ENCODE measurements at places on chromosomes 6 and 20.

DNA sequence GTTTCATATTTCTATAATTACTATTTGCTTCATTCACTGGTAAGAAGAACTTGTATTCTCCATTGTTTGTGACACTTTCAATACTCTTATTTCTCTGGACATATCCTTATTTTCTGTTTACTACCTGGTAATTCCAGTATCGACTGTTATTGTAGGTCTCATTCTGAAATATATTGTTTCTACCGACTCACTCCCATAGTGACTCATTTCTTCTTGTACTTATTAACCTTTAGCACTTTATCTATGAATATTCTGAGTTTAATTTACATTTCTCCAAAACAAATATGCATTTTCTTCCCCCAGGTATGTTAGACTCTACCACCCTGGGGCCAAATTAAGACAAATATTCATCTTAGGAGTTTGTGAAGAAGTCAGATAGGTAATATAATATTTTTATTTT, 164.5 kb upstream of the BTBD3 start:
- no peak for DNase-seq

DNA sequence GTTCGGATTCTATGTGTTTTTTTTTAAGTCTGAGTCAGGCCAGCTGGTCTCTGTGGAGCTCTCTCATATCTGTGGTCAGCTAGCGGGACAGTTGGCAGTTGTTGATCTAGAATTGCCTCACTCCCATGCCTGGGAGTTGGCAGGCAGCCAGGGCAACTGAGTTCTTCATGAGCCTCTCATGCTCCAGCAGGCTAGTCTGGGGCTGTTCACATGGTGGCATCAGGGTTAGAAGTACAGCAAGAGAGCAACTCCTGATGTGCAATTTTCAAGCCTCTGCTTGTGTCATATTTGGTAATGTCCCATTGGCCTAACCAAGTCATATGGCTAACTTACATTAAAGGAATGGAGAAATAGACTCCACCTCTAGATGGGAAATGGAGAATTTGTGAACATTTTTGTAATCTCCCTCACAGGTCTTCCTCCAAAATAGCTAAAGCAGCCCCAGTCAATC, 6.7 kb upstream of the IFT52 start:
- DNase-seq: no peak

DNA sequence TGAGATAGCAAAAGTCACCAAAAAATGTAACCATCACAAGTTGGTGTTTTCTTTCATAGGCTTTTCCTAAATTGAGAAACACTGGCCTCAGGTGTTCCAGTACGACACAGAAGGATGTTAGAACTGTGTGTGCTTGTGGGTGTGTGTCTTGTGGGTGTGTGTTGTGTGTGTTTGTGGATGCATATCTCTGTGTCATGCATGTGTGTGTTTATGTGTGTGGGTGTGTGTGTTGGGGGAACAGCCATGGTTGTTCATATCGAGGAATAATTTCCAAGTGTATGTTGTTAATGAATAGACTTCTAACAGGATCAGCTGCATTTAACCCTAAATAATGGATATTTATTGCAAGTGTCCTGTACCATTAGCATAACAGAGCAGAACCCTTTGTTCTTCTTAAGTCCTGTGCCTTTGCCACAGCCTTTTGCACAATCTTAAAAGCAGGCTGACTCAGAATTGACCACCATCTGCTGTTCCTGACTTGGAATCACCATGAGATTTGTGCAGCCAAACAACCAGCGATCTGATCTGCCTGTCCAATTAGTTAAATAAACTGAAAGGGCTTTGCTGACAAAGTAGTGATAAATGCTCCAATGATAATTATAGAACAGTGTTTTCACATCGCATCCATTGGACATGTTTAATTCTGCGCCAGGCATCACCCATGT, 7.6 kb downstream of the CD93 start:
- peak; percentile 63 for DNase-seq

DNA sequence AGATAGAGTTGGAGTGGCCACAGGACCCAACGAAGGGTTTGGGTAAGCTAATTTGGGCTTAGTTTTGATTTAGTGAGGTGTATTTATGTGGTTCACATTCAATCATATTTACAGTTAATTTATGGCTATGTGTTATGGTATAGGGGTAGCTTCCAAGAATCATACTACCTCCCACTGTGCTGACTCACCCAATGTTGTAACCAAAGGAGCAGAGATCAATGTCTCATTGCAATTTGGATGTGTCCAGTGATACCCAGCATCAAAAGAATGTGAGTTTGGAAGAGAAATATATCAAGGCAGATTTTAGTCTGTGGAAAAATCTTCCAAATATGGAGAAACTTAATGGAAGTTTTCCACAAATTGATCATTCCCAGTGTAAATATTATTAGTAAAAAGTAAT, 25.3 kb upstream of the SMIM8 start:
- no peak for DNase-seq

- no peak for DNase-seq
Measured at GRCh38 chr6:16420715-16421461, 182.5 kb downstream of the GMPR start.

DNA sequence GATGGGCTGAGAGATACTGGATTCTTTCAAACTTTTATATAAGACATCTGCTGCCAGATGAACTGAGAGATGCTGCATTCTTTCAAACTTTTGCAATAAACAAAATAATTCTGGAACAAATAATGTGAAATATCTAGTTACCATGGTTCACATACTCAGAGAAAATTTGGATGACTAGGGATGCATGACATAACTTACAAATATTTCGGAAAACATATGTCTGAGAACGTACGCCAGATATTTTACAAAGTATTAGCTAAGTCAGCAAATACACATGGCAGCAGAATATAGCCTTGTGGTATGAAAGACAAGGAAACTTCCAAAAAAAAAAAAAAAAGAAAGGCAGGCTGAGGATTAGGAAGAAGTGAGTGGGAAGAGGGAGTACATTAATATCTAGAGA, 113.3 kb upstream of the TRAF3IP2 start:
- no peak for DNase-seq

DNA sequence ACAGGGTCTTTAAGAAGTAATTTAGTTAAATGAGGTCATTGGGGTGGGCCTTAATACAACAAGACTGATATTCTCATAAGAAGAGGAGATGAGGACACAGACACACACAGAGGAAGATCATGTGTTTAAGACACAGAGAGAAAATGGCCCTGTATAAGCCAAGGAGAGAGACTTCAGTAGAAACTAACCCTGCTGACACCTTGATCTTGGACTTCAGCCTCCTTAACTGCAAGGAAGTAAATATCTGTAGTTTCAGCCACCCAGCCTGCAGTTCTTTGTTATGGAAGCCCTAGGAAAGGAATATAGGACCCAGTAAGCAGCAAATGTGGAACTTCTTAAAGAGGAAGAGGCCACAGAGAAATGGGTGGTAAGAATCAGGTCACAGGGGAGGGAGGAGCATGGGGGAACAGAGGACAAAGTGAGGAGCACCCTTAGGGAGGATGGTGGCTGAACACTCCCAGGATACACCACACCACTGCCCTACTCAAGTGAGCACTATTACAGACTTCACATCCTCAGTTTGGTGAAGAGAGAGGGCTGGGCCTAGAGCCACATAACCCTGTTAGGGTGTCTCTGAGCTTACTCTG, 762 bp downstream of the SIRPB1 start:
- no peak for DNase-seq

GRCh38 chr6:112289038-112289566, 34.7 kb upstream of the LAMA4 start:
- no peak for DNase-seq

DNA sequence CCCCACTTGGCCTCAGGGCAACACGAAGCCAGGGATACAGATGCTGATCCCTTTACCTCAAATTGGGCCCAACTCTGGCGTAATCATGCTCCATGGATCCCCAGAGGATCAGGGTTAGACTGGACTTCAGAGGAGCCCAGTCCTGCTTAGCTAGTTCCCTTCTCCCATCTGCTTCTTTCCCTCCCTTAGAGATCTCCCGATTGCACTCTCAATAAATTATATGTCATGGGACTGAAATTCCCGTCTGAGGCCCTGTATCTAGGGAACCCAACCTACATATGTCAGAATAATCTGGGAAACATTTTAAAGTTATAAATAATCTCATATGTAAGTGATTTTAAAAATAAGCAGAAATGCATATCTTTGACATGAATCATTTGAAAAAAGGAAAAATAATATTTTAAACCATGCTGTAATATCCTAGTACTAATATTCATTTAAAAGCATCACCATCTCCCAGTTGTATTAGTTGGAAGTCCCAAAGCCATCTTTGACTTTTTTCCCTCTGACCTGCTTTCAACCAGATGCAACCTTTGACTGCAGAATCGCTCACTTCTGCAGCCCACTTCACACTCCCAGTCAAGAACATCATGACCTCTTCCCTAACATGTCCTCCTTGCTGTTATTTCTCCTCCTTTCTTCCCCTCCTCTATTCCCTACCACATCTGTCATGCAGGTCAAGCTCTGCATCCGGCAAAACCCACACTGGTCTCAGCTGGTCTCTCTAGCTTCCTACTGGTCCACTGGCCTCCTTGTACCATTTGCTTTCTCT, 393.6 kb downstream of the BTBD3 start:
- no peak for DNase-seq

DNA sequence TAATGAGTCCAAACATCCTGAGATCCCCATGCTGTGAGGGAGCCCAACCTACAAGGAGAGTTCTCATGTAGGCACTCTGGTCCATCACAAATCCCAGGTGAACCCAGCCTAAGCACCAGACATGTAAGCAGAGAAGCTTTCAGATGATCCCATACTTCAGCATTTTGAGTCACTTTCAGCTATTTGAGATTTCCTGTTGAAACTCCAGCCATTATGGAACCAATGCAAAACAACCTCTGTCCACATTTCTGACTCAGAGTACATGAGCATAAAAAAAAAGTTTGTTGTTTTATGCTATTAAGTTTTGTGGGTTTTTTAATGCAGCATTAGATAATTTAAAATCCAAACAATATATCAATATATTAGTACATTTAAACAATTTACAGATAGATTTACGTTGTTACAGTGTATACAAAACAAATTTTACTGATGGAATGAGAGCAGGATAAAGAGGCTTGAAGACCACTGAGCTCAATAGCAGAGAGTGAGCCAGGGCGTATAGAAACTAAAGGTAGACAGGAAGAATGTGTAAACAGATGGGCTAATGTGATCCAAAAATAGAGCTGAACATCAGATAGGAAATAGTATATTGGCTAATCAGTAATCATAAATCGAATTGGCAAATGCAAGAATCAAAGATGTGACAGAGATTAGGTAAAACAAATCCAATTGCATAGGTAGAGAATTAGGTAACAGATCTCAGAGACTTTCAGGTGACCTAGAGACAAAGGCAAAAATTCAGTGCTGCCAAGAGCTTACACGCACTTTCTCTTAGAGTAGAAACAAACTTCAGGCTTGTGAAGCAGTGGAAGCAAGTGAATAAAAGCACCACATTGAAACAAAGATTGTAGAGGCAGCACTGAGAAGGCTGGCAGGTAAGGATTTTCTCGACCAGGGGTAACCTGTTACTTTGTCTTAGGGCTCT, 36.2 kb upstream of the PLCB1 start:
- no peak for DNase-seq

GRCh38 chr6:152587473-152587872, 49.7 kb downstream of the SYNE1 start:
- DNase-seq: no peak

DNA sequence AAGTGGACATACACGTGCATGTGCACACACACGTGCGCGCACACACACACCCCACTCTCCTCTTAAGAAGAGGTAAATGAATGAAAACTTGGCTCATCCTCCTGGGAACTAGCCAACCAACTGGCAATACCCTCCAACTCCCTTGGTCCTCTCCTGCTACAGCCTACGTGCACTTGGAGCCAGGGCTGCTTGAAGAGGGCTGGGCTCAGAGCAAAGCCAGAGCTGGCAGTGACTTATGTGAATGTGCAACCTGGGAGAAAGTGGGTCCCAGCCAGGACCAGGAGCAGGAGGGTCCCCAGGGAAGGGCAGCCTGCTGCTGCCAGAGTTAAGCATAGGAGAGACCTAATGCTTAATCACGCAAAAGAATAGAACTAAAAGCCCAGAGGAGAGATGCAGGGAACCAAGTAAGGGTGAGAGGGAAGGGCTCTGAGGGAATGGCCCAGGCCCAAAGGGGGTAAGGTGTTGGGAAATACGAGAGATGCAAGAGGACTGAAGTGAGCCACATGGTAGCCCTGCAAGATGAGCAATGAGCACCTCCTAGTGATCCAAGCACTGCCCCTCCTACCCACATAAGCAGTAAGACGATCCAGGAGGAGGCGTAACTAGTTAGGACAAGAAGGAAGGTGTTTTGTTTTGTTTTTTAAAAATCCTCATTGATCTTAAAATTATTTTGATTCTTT, 24.7 kb downstream of the TRAF3IP2 start:
- DNase-seq: no peak

DNA sequence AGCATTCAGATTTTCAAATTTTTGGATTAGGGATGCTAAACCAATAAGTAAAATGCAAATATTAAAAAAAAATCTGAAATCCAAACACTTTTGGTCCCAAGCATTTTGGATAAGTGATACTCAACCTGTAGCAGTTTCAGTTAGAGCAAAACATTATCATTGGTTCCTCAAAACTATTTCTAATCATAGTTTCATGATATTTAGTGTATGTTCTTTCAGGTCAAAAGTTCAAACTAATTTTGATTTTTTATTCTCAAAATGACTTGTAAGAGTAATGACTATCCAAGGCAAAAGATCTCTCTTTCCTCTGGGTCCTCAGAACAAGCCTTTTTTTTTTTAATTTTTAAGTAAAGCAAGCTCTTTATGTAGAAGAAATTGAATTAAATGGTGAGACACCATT, 64.0 kb upstream of the TFB1M start:
- no peak for DNase-seq

DNA sequence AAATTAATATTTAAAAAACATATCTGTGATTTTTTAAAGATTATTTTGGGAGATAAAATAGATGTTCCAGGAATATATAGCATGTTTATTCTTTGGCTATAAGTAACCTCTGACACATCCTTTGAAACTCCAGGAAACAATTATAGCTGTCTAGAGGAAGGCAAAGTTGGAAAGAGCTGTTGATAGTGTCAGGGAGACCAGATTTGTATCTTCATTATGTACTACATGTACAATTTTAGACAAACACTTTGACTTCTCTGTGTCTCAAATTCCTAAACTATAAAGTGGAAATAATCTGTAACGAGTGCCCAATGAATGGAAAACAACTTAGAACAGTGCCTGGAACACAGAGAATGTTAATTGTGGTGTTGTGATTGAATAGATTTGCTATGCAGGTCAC, 25.6 kb upstream of the ADGRG6 start:
- DNase-seq: no peak

DNA sequence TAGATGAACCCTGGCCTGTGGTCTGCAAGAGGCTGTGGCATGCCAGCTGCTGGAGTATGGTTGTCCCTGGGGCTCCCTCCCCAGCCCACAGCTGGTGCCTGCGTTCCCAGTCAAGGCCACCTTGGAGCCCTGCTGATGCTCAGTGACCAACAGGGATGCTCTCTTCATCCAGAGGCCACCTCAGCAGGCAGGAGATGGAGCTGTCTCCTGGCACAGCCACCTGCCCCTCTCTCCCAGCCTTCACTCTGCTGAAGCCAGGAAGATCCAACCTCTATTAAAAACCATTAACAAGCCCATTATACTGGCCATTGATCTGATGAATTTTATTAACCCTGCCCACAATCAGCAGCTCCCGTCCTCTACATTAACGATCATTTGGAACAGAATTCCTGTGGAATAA, 40.4 kb downstream of the ADTRP start:
- no peak for DNase-seq

Measured in NCI-H1105 (cell line).